Fibroblast of skin of scalp (primary cell): ENCODE measurements at places on chromosomes 12 and 14.

DNA sequence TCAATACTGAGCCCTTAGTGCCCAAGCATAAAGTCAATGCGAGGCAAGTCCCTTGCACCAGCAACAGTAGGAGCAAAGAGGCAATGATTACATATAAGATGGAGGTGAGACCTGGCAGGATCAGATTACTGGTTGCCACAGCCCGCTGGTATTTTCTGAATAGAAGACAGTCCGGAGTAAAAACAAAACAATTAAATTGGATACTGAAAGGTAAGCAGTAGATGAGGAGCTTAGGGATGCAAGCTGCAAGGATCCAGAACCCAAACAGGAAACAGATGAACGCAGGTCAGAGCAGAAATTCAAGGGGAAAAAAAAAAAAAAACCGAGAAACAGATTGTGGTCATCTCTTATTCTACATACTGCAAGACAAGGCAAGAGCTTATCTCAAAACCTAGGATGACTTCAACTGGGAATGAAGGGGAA is 119.6 kb downstream of the MED13L start:
- DNase-seq: no peak

- peak; percentile 97 for DNase-seq
Observed at GRCh38 chr14:58280954-58281787, 17.2 kb upstream of the ARID4A start.

DNA sequence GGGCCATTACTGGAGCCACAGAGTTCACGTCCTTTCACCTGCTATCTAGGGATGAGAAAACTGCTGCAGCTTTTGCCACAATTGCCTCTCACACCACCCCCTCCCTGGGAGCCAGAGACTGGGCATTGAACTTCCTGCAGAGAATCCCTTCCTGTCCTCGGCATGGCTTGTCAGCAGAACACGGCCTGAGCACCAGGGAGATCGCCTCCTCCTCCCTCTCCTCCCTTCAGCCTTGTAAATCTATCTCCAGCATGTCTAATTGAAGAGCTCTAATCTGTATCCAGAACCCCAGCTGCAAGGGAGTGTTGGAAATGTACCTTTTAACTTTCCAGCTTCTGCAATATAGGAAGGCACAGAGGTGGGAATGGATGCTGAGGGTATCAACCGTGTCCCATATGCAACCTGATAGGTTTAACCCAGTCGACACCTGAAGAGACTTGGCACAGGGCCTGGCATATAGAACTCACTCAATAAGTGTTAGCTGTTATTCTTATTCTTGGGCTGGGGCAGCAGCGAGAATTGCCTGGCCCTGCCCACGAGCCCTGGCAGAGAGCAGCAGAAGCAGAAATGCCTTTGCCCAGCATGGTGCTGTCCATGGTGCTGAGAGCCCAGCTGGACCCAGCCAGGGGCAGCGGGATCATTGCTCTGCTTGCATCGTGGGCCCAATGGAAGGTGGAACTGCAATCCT is 26.8 kb downstream of the TMEM63C start:
- peak; percentile 70 for DNase-seq

GRCh38 chr12:34604227-34604626 is 581.9 kb downstream of the ALG10 start:
- DNase-seq: no peak

GRCh38 chr14:54570631-54571415 is 3.9 kb downstream of the SAMD4A start:
- peak; percentile 84 for DNase-seq

- DNase-seq: no peak
Observed at GRCh38 chr12:109695961-109696461, 17.6 kb upstream of the FAM222A start.

DNA sequence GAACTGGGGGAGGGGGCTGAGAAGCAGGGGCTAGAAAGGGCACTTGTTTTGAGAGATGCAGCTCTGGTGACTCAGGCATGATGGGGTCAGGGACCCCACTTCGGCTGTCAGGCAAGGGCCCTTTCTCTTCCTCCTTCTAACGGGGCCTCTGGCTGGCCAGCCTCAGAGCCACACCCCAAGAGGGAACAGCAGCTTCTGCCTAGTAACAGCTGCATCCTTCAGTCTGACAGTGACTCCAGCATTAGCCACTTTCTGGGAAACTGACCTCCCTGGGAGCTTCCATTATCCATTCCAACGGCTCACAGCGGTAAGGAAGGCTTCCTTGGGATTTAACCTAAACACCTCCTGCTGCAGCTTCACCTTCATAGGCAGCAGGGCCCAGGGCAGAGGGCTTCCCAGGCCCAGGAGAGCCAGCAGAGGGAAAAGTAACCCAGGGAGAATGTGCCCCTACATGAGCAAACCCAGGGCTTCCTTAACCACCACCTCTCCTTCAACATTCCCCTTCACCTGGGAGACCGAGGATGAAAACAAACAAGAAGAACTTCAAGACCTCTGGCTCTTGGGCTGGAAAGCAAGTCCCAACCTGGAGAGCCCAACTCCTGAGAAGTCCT is 2.7 kb downstream of the NCKAP5L start:
- no peak for DNase-seq

DNA sequence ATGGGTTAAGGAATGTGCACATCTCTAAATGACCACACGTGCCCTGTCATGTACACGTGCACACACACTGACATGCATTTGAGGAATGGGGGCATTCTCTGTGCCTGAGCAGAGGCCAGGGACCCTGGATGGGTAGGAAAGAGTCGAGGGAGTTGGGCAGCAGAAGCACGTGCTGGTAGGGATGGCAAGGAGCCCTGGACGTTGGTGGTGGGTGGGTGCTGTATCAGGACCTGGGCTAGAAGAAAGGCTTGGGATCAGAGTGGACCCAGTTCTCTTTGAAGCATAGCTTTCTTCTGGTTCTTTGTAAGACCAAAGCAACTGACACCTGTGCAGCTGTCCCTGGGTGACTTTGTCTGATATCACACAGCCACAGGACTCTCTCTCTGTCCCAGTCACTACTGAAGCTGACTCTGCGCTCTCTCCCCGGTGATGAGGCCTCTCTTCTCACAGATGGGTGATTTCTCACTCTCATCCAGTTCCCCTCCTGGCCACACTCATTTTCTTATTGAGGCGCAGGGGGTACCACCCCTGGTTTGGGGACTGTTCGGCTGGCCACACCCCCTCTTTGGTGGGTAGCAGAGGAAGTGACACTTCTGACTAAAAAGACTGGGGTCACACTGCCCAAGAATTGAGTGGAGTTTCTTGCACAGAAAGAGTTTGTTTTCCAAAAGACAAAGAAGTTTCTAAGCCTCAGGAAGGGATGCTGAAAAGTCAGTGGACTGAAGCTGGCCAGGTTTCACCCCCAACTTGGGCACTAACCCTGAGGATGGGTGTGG is 171.7 kb upstream of the RTL1 start:
- no peak for DNase-seq

GRCh38 chr12:32110417-32110816 is 3.8 kb downstream of the BICD1 start:
- DNase-seq: no peak

DNA sequence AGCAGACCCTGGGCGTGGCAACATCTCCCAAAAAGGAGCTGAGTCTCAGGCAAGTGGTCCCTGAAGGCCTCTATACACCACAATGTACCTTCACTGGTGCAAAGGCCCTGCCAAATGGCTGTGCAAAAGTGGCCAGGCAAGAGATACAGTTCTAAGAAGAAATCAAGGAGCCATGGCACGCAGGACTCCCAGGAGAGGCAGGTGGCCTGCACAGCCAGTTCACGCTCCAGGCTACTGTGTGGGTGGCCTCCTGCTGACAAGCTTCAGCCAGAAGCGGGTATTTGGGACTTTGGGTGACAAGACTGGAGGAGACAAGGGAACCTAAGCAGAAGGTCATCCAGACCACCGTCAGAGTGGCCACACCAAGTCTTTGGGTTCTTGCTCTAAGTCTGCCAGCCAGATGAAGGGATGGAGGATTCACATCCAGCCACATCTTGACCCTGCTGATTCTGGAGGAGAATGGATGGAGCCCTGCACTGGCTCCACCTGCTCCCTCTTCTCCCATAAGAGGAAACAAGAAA is 20.5 kb upstream of the ZFP36L1 start:
- DNase-seq: no peak

DNA sequence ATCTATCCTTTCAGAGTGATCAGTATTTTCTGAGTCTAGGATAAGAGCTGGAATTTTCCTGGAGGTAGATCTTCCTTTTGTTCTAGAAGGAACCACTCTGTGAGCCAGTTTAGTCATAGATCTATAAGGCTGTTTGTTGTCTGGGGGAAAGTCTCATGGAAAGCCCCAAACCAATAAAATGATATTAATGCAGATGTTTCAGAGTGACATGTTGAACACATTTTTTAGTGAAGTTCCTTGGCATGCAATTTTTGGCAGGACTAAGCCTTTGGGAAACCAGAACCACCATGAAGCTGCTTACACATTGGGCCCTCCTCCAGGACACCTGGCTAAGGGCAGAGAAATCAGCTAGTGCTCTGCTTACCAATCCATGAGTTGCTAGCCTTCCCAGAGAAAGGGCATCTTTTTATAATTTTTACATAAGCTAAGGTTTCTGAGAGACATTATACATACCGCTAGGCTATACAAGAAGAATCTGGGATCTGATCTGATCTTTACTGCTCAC is 101.5 kb upstream of the PCED1B start:
- no peak for DNase-seq

DNA sequence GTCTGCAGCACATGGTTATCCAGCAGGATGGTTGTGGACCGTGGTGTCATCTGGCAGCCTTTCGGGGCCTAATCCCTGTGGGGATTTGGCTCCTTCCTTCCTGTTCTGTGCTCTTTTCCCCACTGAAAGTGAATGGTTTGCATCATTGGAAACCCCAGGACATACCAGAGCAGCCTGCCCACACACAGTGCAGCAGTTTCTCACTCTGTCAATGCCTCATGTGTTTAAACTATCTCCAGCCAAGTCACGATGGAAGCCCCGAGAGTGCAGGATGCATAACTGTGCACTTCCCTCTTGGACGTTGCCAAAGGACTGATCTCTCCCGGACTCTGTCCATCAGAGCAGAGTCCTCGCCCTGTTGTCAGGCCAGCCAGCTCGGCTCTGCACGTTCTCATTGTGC is 29.0 kb upstream of the AMN start:
- peak; percentile 96 for DNase-seq

DNA sequence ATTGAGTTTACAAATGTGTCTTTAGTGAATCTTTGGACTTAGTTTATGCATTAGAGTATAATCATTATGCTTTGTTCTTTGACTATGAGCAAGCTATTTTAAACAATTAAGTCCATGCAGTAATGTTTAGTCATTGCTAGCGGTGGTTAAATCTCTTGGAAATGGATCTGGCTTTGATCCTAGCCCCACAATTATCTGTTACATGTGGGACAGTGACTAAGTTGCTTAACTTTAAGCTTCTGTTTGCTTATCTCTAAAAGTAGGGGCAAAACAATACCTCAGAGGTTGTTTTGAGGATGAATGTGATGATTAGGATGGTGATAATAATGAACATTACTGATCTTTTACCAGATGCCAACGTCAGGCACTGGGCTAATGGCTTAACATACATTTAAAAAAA is 124.2 kb downstream of the NPAS3 start:
- DNase-seq: no peak

GRCh38 chr14:103107941-103108748 is 13.6 kb downstream of the EXOC3L4 start:
- no peak for DNase-seq

GRCh38 chr12:3116106-3116844 is 39.1 kb downstream of the TSPAN9 start:
- no peak for DNase-seq

- DNase-seq: no peak
Observed at GRCh38 chr12:53775478-53776145, 23.8 kb upstream of the CISTR start.

DNA sequence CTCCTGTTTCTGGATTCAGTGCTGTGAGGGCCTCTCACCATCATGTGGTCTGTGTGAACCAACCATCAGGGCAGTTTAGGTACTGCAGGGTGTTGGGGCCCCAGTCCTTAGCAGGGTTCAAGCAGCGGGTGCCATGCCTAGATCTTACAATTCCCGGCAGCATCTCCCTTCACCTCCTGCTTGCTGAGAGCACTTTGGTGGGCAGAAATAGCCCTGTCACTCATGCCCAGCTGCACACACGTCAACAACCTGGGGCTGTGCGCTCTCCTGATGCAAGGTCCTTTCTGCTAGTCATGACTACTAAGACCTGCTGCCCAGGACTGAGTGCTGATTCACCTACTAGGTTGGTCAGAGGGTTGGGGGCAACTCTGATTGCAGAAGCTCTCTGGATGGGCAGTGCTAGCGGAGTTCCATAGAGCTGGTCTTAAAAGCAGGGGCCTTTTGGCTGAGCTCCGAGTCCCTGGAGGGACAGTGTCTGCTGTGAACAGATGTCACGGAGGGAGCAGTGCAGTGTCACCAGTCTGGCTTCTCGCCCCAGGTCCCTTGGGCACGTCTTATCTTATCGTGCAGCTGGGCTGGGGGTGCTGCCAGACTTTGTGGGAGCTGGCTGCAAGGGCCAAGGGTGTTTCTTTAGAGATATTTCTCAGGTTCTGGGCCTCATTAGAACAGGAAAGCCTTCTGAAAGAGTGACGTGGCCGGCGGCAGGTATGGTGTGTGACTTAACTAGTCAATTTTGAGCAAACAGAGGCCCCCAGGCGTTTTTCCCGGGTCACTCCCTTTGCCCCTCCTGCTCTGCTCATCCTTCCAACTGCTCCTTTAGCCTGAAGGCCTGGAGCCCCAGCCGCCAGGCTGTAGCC is 71.8 kb downstream of the NINJ2 start:
- DNase-seq: no peak

DNA sequence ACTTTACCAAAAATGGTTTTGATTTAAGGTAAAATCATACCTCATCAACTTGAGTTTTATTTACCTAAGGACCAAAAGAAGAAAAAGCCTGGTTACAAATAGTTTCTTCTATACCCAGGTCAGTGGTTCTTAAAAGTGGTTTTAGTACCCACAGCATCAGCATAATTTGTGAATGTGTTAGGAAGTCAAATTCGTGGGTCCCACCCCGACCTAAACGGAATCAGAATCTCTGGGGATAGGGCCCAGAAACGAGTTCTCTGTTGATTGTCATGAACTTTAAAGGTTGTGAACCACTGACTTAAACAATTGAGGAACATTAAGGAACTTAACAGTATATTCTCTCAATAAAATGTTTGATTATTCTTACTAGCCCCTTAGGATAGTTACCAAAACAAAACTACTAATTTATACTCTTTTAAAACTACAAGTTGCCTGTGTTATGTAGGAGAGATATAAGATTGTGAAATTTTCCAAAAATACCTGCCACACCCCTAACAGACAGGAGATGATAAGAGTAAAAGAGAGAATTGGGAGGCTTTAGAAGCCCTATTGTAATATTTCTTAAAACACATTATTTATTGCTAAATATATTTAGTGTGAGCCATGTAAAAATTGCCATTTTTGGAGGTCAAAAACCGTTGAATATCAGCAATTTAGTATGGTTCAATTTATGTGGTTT is 669 bp upstream of the SLC25A21 start:
- DNase-seq: no peak

DNA sequence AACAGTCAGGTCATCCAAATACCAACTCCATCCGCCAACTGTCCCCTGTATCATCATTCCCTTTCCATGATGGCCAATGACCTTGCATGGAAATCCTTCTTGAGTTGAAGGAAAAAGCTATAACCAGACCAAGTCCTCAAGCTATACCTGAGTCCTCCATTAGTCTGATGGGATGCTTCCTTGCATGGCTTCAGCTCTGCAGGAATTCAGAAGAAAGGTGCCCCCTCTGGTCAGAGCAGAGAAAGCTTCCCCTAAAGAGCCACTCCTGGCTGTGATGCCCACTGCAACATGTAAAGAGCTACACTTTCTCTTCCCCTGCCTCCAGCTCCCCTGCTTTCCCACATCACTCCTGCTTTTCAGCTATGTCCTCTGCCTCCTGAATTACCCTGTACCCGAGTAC is 43.1 kb upstream of the FKBP4 start:
- DNase-seq: no peak

GRCh38 chr12:54932691-54933090 is 51.9 kb downstream of the TESPA1 start:
- no peak for DNase-seq

GRCh38 chr12:7303772-7304171 is at the start of gene ACSM4:
Gene ACSM4 (plus strand): TSS chr12:7304072. CDS start chr12:7304332, 260 bp downstream.
- no peak for DNase-seq
